ENCODE measurements at places on chromosomes 7 and 10. TPM values are rescaled to one million over a fixed set of nuclear protein-coding genes. Genes with fewer than 3 reads are reported as not detected.

GRCh38 chr10:103125323-103126267 lies 67.5 kb downstream of the NT5C2 start:
- DNase-seq, result no peak

- no peak for DNase-seq
Observed at GRCh38 chr10:92829786-92830377, 18.4 kb upstream of the EXOC6 start.

Gene CPA1
- total RNA-seq, result 1.1 TPM

DNA sequence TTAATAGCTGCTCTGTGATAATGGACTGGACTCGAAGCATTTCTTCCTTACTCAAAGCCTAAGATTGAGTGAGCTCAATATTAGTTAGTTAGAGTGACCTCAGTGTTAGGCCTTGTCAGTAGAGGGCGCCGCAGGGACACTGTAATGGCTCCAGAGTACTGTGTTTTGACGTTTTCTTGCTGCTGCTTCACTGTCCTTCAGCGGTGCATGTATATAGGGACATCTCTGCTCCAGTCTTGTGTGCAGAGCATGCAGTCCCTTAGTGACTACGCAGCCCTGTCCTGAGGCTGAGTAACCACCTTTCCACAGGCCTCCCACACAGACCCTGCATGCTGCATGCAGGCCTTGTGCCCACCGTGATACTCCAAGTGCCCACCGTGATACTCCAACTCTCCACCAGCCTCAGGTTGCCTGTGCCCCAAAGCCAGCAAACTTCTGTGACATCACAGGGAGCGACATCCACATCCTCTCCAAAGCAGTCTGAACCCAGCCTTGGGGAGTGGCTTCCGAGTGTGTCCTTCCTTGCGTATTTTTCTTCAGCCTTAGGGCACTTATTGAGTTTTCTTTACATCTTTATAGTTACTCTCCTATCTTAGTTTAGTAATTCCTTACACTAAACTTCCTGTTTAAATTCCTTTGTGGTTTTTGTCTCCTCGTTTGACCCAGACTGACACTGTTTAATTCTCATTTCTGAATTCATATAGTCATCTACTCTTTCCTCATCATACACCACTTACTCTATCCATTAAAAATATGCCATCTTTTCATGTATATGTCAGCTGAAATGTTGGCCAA lies 118.2 kb downstream of the JAZF1 start:
- DNase-seq, result peak; percentile 53

GRCh38 chr10:117005026-117005526 lies at the start of gene SHTN1:
Gene SHTN1, minus strand, starts transcription at chr10:117005187. Its CDS starts 108 bp downstream, at chr10:117005079.
- peak; percentile 85 for DNase-seq

Gene WDFY4
- 2.6 TPM for total RNA-seq

Gene ZNF775
- 14.9 TPM for total RNA-seq

Gene SEMA3D
- total RNA-seq, result 272 TPM

- DNase-seq, result no peak
Observed at GRCh38 chr7:6576024-6576866, 1.0 kb upstream of the ZDHHC4 start.

DNA sequence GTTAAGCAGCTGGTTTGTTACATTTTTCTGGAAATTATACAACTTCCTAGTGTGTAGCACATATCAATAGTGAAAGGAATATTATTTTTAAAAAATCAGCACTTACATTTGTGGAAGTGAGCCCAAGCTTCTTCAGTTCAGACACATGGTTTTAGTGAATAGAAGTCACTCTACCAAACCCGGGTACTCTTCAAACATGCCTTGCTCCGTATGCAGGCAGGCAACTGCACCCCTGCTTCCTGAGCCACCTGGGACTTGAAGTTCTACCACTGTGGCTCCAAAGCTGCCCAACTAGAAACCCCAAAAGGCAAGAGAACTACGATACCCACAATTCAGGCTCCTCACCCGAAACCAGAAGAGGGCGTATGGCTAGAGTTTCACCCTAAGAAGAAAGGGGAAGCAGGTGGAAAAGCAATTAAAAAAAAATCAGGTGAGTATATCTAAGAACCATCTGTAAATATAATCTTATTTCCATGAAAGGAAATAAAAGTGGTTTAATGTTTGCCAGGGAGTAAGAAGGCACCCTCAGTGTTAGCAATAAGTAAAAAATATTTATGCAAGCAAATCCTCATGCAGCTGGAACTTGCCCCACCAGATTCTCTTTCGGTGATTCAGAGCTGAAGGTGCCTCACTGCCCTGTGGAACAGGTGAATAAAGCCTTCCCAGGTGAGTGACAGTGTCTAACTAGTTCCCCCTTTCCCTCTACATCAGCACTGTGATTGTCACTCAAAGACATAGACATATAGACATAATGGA lies at the start of gene MACC1:
Gene MACC1 (minus strand): TSS at position 192 of the 756 bp plus-strand sequence. CDS start 55,522 bp downstream, outside the sequence.
- DNase-seq, result no peak

Gene ADAM8
- total RNA-seq, result 16.9 TPM

Gene THSD7A
- 9.5 TPM for total RNA-seq

DNA sequence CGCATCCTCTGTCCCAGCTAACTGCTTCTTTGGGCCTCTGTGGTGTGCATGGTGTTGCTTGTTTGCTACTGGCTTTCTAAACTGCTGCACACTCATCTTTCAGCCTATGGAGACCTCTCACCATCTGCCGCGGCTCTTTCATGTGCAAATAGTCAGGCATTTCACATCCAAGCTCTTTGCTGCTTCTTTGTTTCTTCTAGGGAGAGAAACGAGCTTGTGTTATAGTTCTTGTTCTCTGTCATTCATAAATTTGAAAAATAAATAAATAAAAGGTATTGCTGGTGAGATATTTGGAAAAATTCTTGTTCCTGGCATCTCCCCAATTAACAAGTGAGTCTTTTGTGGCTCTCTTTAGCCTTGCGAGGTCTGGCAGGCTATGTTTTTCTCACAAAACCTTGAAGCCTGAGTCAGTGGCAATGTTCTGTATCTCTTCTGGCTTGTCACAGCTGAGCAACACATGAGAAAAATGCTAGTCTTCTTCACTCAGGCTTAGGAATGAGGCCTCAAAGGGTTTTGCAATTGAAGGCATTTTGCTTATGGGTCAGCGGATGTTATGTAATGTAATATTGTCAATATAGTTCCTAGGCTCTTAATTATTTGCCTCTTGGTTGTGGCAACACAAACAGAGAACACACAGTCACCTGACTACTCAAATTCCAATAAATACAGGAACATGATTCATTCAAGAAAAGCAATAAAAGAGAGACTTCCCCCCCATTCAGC lies 274.0 kb downstream of the FRMD4A start:
- DNase-seq, result no peak

DNA sequence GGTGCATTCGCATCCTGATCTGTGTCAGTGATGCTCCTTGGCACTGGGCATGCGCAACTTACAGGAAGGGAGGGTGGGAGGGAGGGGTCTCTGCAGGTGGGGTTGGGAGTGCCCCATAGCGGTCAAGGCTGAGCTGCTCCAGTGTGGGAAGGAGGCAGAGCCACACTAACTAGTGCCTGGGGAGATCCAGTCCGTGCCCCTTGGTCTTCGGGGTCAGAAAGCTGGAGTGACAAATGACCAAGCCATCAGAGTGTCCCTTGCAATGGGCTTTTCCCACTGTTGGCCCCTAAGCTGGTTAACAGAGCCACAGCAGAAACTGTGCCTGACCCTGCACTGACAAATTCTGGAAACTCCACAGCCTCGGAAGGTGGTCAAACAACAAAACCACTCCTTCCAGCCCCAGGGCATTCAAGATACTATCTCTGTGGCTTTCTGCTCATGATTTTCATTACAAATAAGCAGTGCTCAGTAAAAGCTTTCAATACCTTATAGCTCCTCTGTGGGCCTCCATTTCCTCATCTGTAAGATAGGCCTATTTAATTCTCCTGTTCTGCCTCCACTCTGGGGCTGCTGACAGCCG lies 138.1 kb upstream of the UNC5B start:
- no peak for DNase-seq

DNA sequence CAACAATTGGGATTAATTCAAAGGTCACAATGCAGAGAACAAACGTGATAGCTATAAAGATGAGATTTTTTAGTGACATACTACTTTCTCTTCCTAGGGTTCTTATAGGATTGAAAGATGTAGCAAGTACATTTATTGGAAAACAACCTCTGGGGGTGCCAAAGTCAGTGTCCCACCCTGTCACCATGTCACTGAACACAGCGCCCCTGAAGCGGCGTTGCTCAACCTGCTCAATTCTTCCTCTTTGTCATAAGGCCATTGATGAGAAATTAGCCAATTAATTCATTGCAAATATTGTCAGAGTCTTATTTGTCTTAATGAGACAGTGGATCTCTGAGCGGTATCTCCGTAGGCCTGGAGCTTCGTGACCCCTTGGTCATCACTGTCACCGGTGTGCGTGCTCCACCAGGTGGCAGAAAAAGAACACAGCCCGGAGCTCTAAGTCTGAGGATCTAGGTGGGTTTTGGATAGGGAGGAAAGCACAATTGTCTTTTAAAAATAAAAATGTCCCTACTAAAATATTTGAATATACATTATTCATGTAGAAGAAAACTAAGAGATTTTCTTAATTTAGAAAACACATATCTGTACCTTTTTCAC lies 362.6 kb downstream of the PAXIP1 start:
- no peak for DNase-seq

Gene DYDC2
- 0.24 TPM for total RNA-seq

Gene SAMD8
- 25.6 TPM for total RNA-seq

DNA sequence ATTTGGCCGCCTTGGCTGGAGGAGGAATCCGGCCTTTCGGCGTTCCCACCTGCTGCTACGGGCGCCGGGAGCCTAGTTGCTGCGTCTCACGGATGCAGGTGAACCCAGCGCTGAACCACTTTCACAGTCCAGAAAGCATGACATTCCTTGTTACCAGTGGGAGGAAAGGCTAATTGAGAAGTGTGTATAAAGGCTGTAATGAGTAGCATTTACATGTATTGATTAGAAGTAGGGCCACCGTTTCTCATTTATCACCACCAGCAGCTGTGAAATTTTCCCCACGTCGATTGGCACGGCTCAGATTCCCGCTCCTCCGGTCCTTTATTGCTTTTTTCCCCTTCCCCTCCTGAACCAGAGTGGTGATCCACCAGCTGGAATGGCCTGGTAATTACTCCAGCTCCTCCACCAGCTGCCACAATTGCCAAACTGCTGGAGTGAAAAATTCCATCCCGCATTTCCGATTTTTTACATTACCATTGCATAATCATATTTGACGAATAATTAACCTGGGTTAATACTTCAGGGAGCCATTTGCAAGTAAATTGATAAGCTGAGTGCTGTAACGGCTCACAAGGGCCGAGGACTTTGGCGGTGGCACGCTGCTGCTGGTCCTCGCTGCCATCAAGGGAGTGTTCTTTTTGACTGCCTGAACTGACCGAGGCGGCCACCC lies 153.3 kb downstream of the POU6F2 start:
- no peak for DNase-seq

Gene SPDYE2B
- not detected for total RNA-seq

GRCh38 chr7:83964318-83964717 lies 230.3 kb downstream of the SEMA3A start:
- no peak for DNase-seq

Gene LRRC17
- total RNA-seq, result 42.0 TPM

GRCh38 chr7:140928491-140929309 lies 4.0 kb upstream of the BRAF start:
- DNase-seq, result no peak

DNA sequence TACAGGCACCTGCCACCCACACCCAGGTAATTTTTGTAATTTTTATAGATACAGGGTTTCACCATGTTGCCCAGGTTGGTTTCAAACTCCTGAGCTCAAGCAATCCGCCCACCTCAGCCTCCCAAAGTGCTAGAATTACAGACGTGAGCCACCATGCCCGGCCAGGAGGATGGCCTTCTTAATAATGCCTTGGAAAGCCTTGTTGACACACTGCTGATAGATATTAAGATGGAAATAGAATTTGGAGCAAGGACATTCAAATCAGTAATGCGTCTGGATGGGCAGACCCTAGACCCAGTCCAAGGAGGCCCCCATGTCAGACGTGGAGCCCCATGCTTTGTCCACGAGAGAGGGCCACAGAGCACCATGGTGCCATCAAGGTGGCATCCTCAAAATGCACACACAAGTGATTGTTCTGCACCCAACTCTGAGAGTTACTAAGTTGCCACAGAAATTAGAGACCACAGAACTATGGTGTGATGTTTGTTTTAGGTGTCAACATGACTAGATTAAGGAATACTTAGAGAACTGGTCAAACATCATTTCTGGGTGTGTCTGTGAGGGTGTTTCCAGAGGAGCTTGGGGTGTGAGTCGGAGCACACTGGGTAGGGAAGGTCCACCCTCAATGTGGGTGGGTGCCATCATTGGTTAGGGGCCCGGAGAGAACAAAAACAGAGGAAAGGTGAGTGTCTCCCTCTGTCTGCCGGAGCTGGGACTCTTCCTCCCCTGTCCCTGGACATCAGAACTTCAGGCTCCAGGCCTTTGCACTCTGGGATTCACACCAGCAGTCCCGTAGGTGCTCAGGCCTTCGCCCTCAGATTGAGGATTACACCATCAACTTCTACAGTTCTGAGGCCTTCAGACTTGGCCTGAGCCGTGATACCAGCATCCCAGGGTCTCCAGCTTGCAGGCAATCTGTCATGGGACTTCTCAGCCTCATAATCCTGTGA lies 34.5 kb downstream of the EBF3 start:
- no peak for DNase-seq

Gene PKD2L1
- total RNA-seq, result not detected

Gene DEPP1
- 10.1 TPM for total RNA-seq

DNA sequence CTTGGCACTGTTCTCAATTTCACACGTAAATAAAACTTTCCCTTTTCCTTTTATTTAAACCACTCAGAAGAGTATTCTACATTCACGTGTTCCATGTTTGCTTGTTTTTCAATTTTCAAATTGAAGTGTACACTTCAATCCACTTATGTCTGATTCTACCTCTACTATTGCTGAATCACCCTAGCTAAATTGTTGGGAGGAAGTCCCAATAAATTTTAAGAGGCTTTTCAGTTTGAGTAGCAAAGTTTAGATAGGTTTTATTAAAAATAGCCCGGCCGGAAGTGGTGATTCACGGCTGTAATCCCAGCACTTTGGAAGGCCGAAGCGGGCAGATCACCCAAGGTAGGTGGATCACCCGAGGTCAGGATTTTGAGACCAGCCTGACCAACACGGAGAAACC lies 1414.7 kb upstream of the CELF2 start:
- no peak for DNase-seq

- DNase-seq, result no peak
Observed at GRCh38 chr7:28698840-28699239, 259.3 kb downstream of the TRIL start.

Gene TRIM50
- not detected for total RNA-seq

- DNase-seq, result no peak
Observed at GRCh38 chr10:110717781-110718589, 73.8 kb downstream of the RBM20 start.

Gene ABCC2
- 0.87 TPM for total RNA-seq

GRCh38 chr10:121078036-121078435 lies 226.9 kb downstream of the WDR11 start:
- no peak for DNase-seq

GRCh38 chr7:37191797-37192196 lies 256.9 kb downstream of the ELMO1 start:
- DNase-seq, result no peak

DNA sequence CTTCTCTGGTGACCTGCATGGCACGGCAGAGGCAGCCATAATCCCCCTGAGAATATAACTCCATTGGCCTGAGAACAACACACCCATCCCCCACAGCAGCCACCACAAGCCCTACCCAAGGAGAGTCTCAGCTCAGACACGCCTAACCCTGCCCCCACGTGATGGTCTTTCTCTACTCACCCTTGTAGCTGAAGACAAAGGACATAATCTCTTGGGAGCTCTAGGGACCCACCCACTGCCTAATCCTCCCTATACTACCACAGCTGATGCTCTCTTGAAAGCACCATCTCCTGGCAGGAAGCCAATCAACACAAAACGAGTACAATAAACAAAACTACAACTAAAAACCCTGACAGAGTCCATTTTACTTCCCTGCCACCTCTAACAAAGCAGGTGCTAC lies 30.7 kb upstream of the HPSE2 start:
- DNase-seq, result no peak

GRCh38 chr10:43360086-43360485 lies 11.3 kb upstream of the FXYD4 start:
- no peak for DNase-seq
